ENCODE measurements at places on chromosomes 4 and X.

GRCh38 chr4:167415461-167415860 is 181.2 kb upstream of the SPOCK3 start:
- DNase-seq: no peak

DNA sequence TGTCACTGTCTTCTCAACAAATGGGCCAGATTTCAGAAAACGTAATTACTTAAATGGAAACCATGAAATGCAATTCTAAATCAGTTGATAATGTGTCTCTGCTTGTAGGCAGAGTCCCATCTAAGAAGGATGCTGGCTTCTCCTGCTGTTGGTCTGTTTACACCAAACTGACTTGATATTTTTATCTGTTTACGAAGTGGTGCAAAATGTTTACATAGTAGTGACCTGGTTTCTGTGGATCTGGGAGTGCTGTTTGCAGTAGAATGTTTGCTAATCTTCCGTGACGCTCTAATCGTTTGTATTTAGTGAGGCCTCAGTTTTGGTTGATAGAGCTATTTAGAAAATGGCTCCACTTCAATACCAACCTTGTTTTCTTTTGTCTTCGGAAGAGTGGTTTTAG is 213.5 kb downstream of the VEGFC start:
- peak; percentile 7 for DNase-seq

DNA sequence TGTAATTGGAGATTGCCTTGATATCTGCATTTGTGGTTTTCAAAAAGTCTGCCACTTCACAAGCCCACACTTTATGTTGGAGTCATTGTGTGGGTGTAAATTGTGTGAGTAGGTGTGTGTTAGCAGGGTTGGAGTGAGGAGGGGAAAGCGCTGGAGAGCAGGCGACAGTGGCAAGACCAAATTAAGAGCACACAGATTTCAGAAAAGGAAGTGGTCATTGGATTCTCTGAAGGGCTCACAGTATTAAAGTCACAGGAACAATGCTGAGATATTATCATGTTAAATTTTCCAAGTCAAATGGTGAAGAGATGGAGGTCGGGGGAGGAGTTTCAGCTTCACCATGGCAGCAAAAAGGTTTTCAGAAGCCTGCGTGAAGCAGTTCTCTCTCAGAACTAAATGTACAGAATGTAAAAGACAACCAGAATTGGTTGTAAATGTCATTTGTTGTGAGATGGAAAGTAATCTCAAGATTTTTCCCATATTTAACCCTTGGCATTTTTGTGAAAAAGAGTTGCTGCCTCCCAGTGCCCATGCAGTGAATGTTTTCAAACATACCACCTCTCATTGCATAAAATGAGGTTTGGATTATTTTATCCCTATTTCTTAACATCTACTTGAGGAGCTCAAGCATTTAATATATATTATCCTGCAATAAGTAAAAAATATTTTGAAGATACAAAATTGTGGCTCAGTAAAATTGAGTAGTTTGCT is 265.9 kb downstream of the ZNF674 start:
- DNase-seq: no peak

- DNase-seq: no peak
Observed at GRCh38 chrX:149762696-149763614, 10.9 kb upstream of the HSFX1 start.

DNA sequence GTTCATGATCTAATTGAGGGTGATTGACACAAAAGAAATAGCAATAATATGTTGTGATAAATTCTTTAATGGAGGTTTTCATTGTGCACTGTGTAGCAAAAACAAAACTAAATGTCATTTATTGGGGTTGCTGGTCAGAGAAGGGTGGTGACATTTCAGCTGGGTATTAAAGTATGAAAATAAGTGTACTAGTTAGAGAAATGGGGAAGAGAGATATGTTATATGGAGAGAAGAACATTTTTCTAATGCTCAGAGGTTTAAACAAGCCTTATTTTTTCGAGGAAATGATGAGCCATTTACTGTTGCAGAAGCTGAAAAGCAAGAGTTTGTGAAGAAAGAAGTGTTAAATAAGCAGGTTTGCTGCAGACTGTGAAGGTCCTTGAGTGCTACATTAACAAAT is 142.7 kb upstream of the PAQR3 start:
- no peak for DNase-seq

- no peak for DNase-seq
Observed at GRCh38 chr4:60034361-60034760, 1165.8 kb upstream of the ADGRL3 start.

- DNase-seq: no peak
Observed at GRCh38 chr4:113043591-113043990, 5.9 kb upstream of the ANK2 start.

- DNase-seq: no peak
Observed at GRCh38 chr4:160386846-160387245, 1284.0 kb downstream of the RAPGEF2 start.

- DNase-seq: peak; percentile 19
Observed at GRCh38 chr4:53963781-53964180, 100.6 kb downstream of the CHIC2 start.

DNA sequence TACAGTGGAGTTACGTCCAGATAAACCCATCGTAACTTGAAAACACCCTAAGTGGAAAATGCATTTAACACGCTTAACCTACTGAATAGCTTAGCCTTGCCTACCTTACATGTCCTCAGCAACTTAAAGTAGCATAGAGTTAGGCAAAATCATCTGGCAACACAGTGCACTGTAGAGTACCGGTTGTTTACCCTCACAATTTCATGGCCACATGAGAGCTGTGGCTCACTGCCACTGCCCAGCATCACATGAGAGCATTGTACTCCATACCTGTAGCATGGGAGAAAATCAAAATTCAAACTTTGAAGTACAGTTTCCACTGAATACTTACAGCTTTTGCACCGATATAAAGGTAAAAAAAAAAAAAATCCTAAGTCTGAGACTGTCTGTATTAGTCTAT is 40.6 kb downstream of the GUCY1A1 start:
- no peak for DNase-seq

DNA sequence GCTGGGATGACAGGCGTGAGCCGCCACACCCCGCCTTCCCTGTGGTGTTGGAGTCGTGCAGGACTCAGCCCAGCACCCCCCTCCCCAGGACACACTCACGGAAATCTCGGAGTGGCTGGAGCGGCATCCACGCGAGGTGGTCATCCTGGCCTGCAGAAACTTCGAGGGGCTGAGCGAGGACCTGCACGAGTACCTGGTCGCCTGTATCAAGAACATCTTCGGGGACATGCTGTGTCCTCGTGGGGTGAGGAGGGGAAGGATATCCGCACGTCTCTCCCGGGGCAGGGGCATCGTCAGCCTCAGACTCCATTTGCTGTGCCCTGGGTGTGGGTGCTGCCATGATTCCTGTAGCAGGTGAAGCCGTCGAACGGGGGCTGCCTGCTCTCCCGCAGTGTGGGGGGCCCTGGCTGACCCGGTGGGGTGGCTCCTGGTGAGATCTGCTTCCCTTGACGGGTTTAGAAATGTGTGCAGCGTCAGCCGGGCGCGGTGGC is 10.3 kb downstream of the PLCXD1 start:
- no peak for DNase-seq

DNA sequence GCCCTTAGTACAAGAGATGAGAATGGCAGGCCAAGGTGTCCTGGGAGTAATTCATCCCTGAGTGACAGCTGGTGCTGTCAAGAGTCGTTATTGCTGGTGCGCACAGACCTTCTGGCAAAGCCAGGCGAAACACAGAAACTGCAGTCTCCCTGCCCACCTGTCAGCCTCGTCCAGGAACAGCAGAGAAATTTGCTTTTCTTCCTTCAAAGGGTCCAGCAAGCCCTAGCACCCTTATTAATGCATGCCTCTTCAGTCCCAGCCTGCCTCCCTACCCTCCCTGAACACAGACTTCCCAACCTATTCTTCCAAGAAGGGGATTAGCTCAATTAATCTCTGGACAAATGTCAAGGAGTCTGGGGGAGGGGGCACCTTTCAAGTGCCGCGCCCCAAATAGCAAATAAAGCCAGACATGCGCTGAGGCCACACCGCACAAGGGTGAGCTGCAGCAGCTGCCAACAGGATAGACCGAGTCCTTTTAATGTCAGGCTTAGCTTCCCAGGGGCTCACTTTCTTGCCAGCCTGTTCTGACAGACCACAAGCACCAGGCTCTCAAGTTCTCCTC is 250.7 kb upstream of the RASGEF1B start:
- no peak for DNase-seq

- no peak for DNase-seq
Observed at GRCh38 chr4:139893801-139894200, 228.2 kb downstream of the MGST2 start.

GRCh38 chr4:8050555-8051206 is 107.9 kb downstream of the ABLIM2 start:
- DNase-seq: peak; percentile 85

- no peak for DNase-seq
Observed at GRCh38 chrX:86171366-86171765, 23.1 kb downstream of the DACH2 start.

- no peak for DNase-seq
Observed at GRCh38 chrX:140712413-140713173, 3.0 kb downstream of the LINC00632 start.

DNA sequence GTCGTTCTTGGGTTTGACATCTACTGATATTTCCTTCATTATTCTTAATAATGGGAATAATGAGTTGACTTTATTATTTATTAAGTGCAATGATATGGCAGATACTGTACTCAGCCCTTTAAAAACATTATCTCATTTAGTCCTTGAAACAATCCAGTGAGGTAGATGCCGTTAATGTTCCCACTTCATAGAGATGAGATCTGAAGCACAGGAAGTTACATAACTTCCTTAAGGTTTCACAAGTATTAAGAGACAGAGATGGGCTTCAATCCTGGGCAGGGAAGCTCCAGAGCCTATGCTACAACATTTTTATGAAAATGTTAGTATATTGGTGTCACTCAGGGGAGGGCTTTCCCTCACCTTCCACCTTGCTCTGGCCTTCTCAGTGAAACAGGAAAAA is 9.7 kb upstream of the KLHL13 start:
- DNase-seq: no peak

GRCh38 chr4:142452161-142452855 is 393.8 kb downstream of the INPP4B start:
- DNase-seq: no peak

DNA sequence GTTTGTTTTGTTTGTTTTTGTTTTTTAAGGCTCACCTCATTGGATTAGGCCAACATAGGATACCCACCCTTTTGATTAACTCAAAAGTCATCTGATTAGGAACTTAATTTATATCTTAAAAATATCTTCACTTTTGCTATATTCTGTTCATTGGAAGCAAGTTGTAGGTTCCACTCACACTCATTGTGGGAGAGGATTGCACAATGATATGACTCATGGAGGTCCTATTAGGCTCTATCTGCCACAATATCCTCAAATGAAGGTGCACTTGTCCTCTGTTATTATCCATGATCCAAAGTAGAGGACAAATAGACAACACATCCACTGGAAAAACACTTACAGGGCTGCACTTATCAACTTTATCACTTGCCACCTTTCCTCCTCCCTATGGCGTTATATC is 60.5 kb upstream of the ADAMTS3 start:
- no peak for DNase-seq

GRCh38 chr4:169802873-169803272 is 45.1 kb upstream of the HPF1 start:
- no peak for DNase-seq

DNA sequence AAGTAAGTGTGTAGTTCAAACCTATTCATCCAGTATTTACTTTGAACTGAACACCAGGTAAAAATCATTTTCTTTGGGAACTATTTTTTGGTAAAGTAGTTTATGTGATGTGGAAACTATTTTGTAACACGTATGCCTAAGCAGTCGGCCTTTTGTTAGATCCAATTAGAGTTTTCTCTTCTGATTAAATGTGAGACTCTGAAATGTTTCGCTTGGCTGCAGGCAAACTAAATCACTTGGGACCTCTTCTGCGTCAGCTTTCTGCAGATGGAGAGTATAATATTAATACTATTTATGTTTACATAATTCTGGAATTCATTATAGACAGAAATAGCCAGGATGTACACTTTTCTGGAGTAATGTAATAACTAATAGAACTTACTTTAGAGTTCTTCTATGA is 46.9 kb downstream of the BMPR1B start:
- no peak for DNase-seq

GRCh38 chrX:14274691-14275090 is 245.0 kb upstream of the GEMIN8 start:
- DNase-seq: no peak

DNA sequence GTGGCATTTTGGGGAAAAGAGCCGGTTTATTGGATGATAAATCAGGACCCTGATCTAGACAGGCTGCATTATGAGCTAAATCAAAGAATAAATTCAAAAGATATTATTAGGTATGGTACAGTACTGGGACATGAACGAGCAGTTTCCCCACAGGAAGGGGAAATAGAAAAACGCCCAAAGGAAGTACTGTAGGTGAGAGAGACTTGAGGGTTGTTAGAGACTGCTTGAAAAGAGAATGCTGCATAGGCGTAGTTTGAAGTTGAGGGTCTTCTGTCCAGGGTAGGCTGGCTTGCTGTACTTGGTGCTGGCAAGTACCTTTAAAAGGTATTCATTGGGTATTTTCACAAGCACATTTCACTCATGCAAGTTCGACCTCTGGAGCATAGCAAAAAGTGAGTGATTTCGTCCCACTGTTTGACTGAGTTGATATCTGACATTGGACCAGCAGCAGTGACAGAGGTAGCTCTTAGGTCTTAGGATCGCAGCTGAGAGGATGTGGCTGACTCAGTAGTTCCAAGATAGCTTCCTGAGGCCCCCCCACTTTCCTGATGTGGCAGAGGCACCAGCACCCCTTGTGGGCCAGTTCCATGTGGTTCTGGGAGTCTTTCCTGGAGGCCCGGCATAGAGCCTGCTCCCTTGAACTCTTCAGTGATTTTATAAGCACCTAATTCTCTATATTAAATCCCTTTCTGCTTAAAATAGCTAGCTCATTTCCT is 64.3 kb downstream of the TMEM131L start:
- no peak for DNase-seq

- no peak for DNase-seq
Observed at GRCh38 chr4:2698951-2699505, 57.1 kb downstream of the TNIP2 start.

DNA sequence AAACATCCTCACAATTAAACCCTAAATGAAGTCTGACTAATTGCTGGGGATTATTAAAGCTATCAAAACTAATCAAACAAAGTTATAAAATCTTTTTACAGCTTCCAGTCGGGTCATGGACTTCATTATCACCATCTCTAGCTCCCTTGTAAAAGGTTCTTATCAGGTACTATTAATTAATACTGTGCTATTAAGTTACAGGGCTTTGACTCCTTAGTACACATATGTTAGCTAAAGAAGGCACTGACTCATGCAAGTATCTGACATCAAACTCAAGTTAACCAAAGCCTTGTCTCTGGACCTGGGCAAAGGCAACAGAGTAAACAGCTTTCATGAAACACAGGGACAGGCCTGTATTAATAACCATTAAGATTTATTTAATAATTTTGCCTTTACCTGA is 7.9 kb upstream of the ADH4 start:
- DNase-seq: no peak

- DNase-seq: no peak
Observed at GRCh38 chr4:31126881-31127398, 406.8 kb downstream of the PCDH7 start.

Measured in NCI-H1417 treated with DMSO at 0.1 percent for 48 hours (cell line).